T1000 (cell line): ENCODE measurements at places on chromosomes 7 and 10.

DNA sequence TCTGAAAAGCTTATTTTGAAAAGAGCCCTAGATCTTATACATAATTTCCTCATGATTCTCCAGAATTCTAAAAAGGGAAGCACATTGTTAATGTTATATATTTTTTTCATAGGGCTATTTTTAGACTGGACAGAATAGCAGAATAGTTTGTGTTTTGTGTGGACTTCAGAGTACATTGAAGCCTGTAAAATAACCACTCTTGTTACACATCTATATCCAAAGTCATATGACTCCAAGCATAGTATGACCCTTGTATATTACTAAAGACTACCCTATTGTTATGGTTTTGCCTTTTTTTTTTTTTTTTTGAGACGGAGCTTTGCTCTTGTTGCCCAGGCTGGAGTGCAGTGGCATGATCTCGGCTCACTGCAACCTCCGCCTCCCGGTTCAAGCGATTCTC, 26.1 kb upstream of the FIS1 start:
- no peak for DNase-seq

GRCh38 chr7:45921381-45921698, 268 bp upstream of the IGFBP3 start:
- DNase-seq, result no peak

- DNase-seq, result no peak
Measured at GRCh38 chr7:1742555-1743303, 72.7 kb downstream of the ELFN1 start.

DNA sequence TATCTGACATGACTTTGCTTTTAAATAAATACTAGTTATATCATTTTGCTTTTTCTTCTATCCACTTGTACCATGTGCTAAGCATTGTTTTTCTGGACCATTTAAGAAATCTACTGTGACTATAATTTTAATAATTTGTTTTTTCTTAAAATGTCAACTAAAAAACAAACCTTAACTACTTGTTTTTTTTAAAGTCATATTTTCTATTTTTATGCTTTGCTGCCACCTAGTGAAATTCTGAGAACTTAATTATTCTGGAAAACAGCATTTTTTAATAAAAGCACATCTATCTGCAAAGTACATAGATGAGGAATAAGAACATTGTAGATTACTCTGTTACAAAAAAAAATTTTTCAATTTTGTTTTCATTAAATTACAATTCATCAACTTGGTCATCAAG, 47.4 kb downstream of the ORC5 start:
- DNase-seq, result no peak

- no peak for DNase-seq
Measured at GRCh38 chr10:110349831-110350230, 45.1 kb upstream of the SMNDC1 start.

DNA sequence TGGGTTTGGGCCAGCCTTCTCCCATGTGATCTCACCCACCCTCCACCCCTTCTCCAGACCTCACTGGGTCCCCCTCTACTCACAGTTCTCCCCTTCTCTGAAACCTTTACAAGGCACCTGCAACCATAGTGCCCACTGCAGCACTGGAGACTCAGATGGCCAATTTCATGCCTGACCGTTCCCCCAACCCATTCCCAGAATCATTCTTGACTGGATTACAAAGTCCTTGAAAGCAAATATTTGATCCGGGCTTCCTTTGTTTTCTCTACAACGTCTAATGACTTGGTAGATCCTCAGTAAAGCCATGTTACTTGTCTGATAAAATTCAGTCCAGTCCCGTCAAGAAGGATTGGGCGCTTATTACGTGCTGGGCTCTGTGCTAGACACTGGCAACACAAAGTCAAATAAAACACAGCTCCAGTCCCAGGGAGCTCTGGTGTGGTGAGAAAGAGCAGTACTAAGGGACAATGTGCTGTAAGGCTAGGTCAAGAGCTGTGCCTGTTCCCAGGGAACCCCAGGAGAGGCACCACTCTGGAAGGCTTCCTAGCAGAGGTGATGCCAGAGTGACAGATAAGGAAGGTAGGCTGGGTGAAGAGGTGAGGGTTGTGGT, 36.5 kb downstream of the SH3PXD2A start:
- DNase-seq, result no peak

GRCh38 chr7:125154930-125155329, 225.3 kb upstream of the POT1 start:
- DNase-seq, result no peak

GRCh38 chr10:130707389-130707979, 571.3 kb downstream of the GLRX3 start:
- no peak for DNase-seq

- DNase-seq, result no peak
Measured at GRCh38 chr7:24401628-24402593, 117.9 kb downstream of the NPY start.

DNA sequence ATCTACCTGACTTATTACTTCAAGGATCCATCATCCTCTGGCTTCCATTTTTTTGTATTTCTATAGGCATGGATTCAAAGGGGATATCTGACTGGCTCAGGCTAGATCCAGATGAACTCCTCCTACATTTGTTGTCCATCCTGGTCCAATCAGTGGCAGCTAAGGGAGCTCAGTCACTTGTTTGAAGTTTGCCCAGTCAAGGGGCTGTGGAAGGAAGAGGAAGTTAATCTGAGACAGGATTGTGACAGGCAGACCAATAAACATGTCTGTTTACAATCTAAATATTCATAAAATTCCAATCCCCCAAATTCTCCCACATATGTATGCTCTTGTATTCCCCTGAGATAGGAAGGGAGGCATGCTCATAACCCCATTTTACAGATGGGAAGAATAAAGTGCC, 48.7 kb downstream of the CAV1 start:
- no peak for DNase-seq

- DNase-seq, result no peak
Measured at GRCh38 chr10:16612115-16612980, 90.7 kb upstream of the C1QL3 start.

DNA sequence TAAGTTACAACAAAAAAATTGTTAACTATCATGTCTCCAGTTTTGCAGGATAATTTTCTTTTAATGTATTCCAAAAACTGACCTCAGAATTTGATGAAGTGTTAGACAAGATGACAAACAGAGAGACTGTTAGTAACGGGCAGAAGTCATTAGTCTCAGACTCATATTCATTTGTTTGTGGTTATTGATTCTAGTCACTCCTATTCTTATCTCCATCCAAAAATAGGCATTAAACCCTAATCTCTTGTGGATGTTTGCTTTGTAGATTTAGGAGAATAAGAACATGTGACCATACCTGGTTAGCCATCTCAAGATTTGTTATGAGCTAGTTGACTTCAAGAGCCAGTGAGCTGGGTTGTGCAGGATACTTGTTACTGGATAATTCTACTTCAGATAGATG, 261.1 kb downstream of the AUTS2 start:
- no peak for DNase-seq

DNA sequence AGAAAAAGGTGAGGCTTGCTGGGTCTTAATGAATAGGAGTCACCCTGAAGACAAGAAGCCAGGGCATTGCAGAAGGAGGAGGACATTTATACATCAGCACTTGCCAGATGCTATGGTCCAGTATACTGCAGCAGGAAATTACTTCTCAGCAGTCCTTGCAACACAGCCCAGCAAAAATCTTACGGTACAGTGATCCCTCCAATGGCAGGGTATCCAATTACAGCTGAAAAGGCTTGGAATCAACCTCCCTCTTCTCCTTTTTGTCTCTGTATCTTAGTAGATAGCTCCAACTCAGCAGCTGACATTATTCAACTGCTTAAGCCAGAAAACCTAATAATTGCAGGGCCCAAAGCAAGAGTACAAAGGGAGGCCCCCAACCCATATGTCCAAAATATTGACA, 128.3 kb upstream of the COBL start:
- no peak for DNase-seq

DNA sequence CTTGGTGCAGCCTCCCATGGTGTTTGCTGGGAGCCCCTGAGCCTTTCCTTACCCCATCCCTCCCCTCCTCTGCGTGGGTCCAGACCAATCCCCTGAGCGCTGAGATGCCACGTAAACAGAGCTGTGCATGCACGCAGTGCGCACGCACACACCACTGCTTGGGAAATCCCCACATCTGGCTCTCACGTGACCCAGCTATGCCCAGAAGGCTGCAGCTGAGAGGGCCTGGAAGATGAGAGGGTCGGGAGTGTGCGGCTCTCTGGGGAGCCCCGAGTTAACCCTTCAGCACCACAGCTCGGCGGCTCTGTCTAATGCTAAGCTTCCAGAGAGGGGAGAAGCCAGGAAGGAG, 177.2 kb downstream of the SH3PXD2A start:
- peak; percentile 83 for DNase-seq

DNA sequence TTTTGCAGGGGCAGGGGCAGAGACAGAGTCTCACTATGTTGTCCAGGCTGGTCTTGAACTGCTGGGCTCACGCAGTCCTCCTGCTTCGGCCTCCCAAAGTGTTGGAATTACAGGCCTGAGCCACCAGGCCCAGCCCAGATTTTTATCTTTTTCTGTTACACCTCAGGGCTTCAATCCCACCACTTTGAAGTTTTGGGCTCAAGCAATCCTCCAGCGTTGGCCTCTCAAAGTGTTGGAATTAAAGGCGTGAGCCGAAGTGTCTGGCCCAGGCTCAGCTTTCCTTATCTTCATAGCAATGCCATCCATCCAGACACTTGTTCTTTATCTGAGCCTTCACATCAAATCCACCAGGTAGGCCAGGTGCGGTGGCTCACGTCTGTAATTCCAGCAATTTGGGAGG, 4.1 kb downstream of the TAF6 start:
- no peak for DNase-seq

DNA sequence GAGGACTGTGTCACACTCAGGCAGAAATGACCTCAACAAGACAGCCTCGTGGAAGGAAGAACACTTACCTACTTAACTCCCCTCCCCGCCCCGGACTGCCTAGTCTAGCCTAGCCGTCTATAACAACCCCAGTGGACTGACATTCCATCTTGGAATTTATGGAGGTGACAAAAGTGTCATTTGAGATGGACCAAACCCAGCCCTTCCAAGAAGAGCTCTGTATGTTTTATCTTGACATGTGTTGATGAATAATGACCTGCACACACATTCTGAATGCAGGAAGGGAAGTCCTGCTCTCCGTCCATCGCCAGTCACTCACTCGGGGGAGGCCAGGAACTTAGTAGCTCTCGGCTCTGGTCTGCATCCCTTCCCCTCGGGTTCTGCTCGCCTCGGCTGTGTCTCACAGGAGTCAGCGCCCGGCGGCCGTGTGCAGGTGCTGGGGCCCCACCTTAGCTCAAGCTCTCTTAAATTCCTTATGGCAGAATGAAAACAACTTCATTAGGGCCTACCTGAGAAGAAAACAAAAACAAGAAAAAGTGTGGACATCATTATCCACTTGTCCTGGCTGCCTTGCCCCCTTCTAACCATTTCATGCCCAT, 140.9 kb upstream of the NPS start:
- DNase-seq, result no peak

- DNase-seq, result no peak
Measured at GRCh38 chr10:124008187-124008586, 85.2 kb downstream of the CHST15 start.
